ENCODE measurements at places on chromosomes 7 and 10.

DNA sequence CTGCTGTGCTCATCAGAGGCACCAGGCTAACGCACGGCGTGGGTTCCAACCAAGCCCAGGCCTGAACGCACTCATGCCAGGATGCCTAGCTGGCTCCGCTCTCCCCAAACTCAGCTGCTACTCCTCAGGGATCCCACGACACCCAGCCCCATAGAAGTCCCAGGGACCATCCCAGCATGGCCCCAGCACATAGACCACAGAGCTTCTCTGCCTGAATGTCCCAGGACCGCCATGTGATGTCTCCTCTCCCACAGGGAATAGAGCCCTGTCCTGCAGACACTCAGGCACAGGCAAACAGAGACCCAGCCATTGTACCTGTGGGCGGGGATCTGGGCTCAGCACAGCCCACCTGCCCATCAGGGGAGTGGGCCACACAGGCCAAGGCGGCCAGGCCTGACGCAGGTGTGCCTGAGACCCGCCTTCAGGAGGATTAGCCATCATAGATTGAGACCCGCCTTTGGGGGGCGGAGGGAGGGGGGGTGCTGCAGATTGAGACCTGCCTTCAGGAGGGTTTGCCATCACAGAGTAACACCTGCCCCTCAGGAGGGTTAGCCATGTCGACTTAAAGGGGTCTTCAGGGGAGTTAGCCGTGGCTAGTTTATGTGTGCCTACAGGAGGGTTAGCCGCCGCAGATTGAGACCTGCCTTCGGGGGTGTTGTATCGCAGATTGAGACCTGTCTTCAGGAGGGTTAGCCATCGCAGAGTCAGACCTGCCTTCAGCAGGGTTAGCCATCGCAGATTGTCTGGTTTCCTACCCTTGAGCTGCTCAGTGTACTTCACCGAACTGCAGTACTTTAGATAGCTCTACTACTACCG, 29.0 kb downstream of the RASGEF1A start:
- no peak for DNase-seq

- DNase-seq = no peak
Measured at GRCh38 chr7:40923626-40924025, 779.3 kb downstream of the INHBA start.

- DNase-seq = no peak
Measured at GRCh38 chr10:115525141-115525540, 432.0 kb downstream of the ATRNL1 start.

DNA sequence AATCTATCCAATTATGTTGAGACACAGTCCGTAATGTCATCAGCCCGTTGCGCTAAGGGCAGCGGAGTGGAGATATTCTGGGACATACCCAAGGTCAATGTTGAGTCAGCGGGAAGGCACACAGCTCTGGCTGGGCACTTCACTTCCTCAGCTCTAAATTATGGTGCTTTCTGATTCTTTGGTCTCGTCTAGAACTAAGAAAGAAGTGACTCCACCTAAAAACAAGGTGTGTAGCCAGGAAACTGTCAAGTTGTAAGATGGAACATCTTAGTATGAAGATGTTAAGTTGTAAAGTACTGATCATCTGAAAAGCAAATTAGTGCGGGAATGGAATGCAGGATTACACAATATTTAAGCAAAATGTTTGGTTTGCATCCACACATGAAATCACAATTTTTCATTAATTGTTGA, 43.1 kb downstream of the BAIAP2L1 start:
- DNase-seq = no peak

GRCh38 chr10:43223056-43223455, 43.8 kb downstream of the RASGEF1A start:
- DNase-seq = no peak

- no peak for DNase-seq
Measured at GRCh38 chr10:70898687-70899086, 10.3 kb upstream of the PCBD1 start.

- no peak for DNase-seq
Measured at GRCh38 chr7:23237000-23237399, 9.6 kb upstream of the GPNMB start.

- no peak for DNase-seq
Measured at GRCh38 chr7:115178835-115179234, 256.9 kb downstream of the MDFIC start.

GRCh38 chr10:124296813-124297788, 121.6 kb downstream of the OAT start:
- no peak for DNase-seq

DNA sequence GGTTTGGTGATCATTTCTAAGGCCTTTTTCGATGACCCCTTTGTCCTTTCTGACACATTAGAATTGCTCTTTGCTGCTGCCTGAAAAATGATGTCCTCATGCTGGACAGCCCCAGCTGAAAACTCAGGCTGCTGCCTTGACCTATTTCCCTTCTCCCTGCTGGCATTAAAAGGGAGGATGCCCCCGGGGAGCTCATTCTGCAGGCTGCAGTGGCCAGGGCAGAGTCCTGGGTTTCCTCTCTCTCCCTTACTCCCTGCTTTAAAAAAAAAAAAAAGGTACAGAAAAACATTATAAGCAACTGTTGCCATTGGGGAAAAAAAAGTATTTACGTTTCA, 35.4 kb downstream of the LRRC4 start:
- DNase-seq = no peak

DNA sequence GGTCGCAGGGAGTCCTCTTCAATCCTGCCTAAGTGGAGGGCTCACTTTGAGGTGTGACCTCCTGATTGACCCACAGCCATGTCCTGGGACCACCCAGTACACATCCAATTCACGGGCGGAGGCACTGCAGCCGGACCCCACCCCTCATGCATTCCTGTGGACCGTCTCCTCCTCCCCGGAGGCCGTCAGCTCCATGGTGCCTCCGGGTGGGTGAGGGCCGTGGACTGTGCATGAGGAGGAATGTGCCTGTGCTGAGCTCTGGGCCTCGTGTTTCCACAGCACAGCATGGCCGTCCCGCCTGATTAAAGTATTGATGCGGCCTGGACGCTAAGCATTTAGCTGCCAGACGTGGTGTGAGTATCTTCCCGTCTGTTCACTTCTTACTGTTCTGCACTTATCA, 52.8 kb downstream of the CFAP46 start:
- no peak for DNase-seq

- DNase-seq = no peak
Measured at GRCh38 chr7:141463986-141464385, 87.2 kb upstream of the AGK start.

GRCh38 chr7:447523-447922, 72.1 kb downstream of the PDGFA start:
- no peak for DNase-seq

- DNase-seq = no peak
Measured at GRCh38 chr10:119737039-119737663, 11.3 kb downstream of the INPP5F start.

DNA sequence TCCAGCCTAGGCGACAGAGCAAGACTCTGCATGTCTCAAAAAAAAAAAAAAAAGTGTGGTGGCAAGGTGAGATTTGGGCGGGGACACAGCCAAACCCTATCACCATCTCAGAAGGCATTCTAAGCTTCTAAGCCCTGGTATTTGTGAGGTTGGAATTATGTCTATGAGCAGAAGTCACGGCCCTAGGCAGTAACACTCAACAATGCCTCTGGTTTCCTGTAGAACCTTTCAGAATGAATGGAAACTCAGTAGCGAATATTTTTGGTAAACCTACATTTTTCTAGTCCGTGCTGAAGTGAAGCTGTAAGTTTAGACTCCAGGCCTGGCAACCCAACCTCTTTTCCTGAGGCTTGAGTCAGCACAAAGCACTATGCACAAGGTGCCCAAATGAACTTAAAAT, 88.3 kb downstream of the FAM107B start:
- no peak for DNase-seq

- DNase-seq = no peak
Measured at GRCh38 chr7:27143950-27144780, 684 bp upstream of the HOXA5 start.

DNA sequence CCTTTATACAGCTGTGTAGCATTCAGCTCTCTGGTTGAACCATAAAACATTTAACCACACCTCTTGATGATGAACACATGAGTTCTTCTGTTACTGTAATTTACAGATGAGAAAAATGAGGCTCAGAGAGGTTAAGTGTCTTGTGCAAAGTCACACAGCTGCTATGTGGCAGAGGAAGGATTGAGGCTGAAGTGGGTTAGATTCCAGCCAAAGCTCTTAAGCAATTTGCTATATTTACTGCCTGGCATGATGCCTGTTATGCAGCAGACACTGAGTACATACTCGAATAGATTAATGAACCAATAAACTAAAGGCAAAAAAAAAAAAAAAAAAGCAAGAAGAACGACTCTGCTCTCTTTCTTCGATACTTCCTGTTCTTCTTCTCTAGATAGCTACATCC, 35.7 kb downstream of the GFRA1 start:
- DNase-seq = no peak

DNA sequence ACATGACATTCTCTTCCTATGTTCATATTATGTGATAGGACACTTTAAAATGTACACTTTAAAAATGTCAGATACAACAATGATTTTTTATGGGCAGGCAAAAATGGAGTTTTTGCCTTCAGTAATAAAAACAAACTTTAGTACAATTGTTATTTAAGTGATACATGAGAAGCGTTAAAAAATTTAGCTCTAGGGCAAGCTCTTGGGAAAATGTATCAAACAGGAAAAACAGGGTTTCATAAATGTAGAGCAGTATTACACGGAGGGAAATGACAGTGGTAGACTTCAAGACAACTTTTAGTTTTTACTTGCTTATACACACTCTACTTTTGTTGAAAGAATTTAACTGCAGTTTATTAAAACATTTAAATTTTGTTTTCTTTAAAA, 1.5 kb downstream of the FHIP2A start:
- peak; percentile 13 for DNase-seq

DNA sequence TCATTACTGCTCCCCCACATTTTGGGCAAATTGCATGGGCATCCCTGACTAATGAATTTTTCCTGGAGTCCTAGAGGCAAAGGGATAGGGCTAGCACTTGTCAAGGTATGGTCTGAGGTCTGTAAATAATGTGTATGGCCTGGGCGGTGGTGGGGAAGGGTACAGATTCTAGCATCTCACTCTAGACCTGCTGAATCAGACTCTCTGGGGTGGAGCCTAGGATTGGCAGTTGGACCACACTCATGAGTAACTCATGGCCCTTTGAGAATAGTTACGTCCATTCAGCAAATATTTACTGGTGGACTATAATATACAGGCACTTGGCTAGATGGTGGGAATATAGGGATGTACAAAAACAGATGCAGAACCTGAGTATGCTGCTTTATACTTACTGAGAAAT, 118.0 kb downstream of the CELF2 start:
- no peak for DNase-seq

DNA sequence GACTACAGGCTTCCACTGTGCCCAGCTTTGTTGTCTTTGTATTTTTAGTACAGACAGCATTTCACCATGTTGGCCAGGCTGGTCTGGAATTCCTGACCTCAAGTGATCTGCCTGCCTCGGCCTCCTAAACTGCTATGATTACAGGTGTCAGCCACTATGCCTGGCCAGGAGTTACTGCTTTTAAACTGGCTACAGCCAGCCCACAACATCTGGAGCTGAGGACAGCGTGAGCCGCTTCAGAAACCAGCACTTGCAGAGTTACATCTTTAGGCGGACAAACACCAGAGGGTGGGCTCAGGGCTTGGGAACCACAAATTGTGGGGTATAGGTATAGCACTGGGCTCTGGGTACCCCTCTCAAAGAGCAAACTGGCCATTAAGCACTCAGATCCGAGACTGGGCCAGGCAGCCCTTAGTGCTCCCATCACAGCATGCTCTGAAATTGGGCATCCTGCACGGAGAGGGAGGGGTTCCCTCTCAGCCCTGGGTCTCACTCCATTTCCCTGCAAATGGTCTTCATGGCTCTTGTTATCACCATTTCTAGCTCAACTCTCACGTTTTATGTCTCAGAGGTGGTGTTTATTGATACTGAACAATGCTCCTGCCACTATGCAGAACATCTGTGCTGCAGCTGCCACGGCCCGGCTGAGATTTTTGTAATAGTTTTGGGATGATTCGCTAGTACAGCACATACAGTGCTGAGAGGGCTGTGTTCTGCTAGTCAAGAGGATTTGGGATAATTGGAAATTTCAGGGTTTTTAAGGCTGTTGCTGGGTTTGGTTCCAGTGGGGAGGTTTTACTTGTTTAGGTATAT, 146.4 kb upstream of the LYZL2 start:
- no peak for DNase-seq

GRCh38 chr10:68428396-68429104, 21.5 kb upstream of the RUFY2 start:
- no peak for DNase-seq

DNA sequence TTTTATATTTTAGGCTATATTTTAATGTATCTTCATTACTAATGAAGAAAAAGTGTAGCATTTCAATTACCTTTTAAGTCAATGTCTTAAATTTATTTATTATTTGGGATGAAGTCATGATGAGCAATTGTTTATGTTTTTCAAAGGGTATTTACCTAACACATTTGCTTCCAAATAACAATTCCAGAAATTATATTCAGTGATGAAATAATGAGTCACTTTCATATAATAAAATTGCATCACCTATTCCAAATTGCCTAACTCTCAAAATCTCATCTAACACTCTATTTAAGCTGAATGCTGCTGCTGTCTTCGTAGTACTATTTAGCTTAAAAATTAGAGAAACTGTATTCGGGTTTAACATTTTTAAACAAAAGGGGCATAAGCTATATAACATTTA, 97.7 kb downstream of the PRKG1 start:
- no peak for DNase-seq

Measured in NCI-H1048 (cell line).